Stimulated activated CD8-positive, alpha-beta memory T cell treated with anti-CD3 and anti-CD28 coated beads, Interleukin-15, amount 100 ng/mL, for 24 hours (primary cell): ENCODE measurements at places on chromosomes 5 and 9.

DNA sequence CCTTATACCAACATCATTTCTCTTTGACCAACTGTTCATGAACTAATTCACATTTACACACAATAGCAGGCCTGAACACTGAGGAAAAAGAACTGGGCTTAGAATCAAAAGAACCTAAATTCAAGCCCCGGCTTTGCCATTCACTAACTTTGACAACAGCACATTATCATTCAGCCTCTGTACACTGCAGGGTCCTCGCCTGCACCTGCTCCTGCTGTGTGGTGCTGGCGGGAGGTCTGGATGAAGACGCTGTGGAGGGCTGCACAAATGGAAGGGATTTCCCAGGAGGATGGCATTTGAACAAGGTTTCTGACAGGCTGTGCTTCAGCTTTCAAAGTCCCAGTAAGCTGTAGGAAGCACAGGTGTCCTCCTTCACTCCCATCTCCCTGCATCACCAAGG lies 151.2 kb downstream of the ZDHHC21 start:
- DNase-seq, result no peak

GRCh38 chr9:110825950-110826349 lies 157.4 kb downstream of the MUSK start:
- no peak for DNase-seq

DNA sequence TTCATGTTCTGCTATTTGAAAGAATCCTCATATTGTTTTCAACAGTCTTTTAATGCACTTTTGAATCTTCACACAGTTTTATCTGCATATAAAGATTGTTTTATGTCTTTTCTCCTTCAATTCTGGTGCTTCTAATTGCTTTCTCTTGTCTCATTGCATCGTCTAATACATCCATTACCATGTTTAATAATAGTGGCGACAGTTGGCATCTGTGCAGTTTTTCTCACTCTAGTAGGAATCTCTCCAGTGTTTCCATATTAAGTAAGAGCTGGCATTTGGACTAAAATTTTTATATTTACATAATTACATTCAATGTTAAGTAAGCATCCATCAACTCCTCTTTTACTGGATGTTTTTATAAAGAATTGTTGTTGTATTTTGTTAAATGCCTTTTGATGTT lies 49.9 kb downstream of the ADCY2 start:
- no peak for DNase-seq

DNA sequence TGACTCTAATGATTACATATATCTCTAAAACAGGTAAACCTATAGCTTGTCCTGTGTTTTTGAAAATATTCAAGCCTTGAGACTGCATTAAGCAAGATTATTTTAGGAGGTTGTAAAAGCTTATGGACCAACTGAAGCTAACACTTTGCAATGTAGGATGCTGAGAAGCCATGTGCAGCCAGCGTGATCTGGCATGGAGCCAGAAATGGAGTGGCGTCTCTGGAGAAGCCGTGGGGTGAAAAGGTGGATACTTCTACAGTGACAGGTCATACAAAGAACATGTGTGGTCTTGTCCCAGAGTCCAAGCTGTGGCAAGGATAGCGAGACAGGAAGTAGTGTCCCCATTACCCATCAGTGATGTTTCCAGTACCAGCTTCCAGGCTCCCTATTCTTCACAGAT lies 100.8 kb upstream of the CD180 start:
- DNase-seq, result no peak

GRCh38 chr5:172127581-172127980 lies 60.4 kb downstream of the STK10 start:
- no peak for DNase-seq

GRCh38 chr9:127525401-127526188 lies 74.3 kb downstream of the LRSAM1 start:
- DNase-seq, result no peak

DNA sequence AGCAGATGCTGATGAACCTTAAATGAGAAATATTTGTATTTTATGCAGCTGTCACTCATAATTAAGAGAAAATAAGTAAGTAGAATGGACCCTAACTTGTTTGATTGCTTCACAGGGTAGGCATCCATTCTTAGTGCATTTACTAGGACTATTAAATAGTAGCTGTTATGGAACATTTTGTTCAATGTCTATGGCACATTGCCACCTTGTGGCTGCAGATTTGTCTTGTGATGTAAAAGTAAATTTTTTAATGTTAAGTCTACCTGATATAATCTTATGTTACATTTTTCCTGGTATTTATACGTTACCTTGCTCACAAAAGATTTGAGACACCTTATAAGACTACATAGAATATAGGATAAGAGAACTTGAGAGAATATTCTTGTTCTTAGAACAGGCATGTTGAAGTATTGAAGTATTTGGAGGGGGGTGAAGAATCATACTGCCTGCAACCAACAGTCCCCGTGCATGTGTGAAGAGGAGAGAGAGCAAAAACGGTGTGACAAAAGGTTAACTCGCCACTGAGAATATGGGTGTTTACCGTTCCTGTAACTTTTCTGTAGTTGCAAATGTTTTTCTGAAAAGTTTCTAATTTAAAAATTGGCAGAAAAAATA lies 161.1 kb downstream of the MAST4 start:
- no peak for DNase-seq

- no peak for DNase-seq
Measured at GRCh38 chr9:109369285-109369684, 48.4 kb upstream of the EPB41L4B start.

- no peak for DNase-seq
Measured at GRCh38 chr9:4306066-4306776, 6.4 kb upstream of the GLIS3 start.
